8988T (cell line): ENCODE measurements at places on chromosomes 2 and 18.

DNA sequence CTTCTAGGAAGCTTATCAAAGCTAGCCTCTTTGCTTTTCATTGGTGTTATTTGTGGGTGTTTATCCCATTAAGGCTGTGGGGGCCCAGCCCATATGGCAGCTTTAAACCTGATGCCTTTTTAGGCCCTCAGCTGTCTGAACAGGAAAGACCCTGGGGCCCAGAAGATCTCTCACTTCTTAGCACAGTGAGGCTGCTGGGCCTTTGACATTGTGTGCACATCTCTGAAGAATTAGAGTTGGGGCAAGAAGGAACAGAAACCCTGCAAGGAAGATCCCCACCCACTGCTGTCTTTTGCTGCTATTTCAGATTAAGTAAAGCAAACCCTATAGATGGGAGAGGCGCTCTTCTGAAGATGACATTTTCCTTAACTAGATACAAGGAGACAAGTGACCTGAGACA is 250.0 kb downstream of the SMAD2 start:
- no peak for DNase-seq

- no peak for DNase-seq
These were observed 39.2 kb downstream of the NDC80 start for GRCh38 chr18:2610549-2610948.

- DNase-seq: no peak
These were observed 632.1 kb downstream of the SOCS6 start for GRCh38 chr18:70920840-70921374.

- no peak for DNase-seq
These were observed 6.3 kb downstream of the COBLL1 start for GRCh38 chr2:164835302-164835701.

GRCh38 chr2:5596868-5597267 is 95.3 kb upstream of the SOX11 start:
- DNase-seq: no peak

DNA sequence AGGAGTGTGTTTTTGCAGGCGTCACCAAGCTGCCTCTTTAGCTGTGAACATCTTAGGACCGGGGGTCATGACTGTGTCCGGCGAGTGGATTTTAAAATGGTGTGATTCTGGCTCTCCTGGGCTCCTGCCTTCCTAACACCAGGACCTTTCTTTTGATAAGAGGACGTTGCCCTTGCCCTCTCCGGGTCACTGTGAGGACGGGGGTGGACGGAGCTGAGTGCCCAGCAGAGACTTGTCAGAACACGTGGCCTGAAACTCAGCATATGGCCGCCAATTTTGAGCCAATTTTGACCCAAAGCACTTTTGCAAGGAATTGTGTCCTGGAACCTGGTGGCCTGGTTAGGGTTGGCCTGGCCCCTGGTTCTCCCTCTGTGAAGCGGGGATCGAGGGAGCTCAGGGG is 40.2 kb downstream of the RTP5 start:
- DNase-seq: no peak

GRCh38 chr2:230932556-230933511 is 7.8 kb upstream of the GPR55 start:
- no peak for DNase-seq

DNA sequence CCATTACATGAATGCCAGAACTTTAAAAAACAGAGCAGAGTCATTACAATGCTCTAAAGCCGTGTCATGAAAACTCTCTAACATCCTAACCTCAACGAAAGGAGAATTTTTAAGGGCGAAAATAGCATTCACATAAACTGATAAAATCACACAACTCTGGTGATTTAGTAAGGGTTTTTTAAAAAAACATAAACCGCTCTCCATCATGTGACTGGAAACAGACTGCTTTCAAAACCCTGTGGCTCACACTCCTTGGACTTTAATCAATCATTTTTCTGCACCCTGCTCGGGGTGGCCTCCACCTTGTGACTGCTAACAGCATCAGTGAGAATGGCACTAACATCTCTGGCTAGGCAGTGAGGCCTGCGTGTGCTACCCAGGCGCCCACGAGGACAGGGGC is 12.1 kb downstream of the DOCK10 start:
- no peak for DNase-seq

DNA sequence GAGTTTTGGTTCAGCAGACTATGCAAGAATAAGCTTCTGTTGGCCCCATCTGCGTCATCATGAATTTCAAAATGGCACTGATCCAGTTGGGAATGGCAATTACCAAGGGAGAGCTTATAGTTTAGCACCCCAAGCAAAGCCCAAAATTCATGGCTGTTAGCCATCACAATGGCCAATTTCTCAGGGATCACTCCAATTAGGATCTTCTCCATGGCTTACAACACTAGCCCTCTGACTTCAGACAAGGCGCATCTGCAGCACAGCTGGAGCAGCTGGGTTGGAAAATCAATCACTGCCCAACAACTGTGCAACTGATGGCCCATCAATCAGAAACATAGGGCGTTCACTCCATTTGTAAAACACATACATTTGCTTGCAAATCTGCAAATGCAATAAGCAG is 273.6 kb downstream of the SRBD1 start:
- DNase-seq: no peak

DNA sequence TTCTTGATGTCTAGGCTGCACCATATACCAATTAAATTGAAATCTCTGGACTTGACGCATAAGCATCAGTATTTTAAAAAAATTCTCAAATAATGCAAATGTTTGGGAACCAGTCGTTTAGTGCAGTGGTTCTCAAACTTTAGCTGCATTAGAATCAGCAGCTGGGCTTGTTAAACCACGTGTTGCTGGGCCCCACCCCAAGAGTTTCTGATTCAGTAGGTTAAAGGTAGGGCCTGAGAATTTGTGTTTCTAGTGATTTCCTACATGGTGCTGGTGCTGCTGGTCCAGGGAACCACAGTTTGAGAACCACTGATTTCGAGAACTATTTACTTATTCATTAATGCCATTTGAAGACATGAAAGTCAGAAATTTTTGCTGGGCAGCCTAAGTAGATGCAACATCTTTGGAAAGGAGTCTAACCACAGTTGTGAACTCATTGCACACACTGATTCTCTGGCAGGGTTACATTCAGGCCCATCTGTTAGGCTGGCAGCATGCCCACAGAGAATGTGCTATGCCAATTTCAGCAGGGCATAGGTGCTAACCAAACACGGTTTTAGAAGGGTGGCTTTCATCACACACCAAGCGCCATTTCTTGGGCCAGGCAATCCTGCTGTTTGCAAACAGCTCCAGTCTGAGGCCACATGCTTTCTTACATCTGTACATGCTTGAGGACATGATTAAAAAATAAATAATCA is 26.4 kb upstream of the ATP5MC3 start:
- no peak for DNase-seq

DNA sequence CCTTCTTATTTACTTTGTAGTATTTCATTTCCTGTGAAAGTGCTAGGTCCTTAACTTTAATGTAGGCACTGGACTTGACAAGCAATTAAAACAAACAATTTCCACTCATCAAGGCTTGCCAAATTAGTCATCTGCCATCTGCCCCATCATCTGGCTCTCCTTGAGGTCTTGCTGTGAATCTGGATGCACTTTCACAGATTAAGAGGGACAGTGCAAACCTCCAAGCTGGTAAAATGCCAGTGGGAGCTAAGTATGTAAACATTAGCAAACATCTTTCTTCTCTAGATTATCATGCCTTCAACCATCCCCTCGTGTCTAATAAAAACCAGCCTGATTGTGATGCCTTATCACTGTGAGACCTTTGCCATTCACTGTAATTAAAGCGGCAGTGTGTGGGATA is 402.9 kb downstream of the ERBB4 start:
- no peak for DNase-seq

- DNase-seq: no peak
These were observed 60.8 kb downstream of the CEP192 start for GRCh38 chr18:13051950-13052349.

GRCh38 chr2:42809131-42809818 is 16.9 kb upstream of the HAAO start:
- no peak for DNase-seq

GRCh38 chr2:192500550-192501200 is 305.9 kb upstream of the TMEFF2 start:
- no peak for DNase-seq

DNA sequence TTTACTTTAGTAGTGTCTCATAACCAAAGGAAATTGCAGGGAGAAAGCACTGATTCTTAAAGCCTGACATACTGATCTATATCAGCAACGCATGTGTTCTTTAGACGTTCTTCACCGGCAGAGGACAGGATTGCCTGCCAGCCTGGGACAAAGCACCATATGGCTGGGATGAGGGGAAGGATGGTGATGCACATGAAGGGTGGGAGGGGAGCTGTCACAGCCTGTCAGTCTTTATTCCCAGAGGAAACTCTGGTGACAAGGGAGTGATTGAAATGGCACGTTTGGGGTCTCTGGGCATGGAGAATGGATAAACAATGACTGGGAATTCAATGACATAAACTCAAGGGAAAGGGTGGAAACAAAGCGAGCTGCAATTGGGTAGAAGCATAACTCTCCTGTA is 808.1 kb downstream of the DCC start:
- DNase-seq: no peak

DNA sequence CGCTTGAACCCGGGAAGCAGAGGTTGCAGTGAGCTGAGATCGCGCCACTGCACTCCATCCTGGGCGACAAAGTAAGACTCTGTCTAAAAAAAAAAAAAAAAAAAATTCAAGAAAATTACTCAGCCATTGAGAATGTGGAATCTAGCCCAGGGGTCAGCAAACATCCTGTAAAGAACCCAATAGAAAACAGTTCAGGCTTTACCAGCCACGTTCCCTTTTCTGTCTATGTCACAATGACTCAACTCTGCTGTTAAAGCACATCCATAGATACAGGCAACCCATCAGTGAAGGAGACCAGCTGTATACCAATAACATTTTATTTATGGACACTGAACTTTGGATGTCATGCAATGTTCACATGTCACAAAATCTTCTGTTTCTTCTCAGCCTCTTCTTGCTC is 435.6 kb upstream of the GYPC start:
- DNase-seq: no peak

GRCh38 chr2:105231232-105231619 is 10.3 kb upstream of the GPR45 start:
- DNase-seq: no peak

DNA sequence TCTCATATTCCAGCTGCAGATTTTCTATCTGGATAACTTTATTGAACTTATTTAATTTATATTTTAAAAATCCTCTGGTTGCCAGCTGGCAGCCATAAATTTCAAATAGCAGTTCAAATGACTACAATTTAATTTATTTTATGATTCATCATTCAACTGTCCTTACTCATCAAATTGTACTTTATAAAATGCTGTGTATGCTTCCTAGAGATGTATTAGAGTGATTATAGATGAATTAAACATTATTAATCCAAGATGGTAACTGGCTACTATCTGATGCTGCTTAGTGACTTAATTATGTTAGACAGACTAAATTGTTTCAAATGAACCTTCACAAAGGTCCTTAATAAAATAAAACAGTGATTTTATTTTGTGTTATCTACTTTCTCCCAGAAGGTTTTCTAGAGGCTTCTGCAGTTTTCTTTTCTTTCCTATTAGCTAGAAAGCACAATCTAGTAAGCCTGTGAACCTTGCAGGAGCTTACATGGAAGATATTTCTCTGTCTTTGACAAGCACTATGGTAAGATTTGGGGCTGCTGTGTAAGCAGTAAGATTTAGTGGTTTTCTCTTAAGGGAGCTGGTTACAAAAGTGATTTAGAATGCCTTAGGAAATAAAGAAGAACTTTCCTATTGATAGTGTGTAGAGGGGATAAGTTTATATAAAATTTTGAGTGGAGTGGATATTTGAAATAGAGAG is 322.3 kb downstream of the FSIP2 start:
- no peak for DNase-seq

DNA sequence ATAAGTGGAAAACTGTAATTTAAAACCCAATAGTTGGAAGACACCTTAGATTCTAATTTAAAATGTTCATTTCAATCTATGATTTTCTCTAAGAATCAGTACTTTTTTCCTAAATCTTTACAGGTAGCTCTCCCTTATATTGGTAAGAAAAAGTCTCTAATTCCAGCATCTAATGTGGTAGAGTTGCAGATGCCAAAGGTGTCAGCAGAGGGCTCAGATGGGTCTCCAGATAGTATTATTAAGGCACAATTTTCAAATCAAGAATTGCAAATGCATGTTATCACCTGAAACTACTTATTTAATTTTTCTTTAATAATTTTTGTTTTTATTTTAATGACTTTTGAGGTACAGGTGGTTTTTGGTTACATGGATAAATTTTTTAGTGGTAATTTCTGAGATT is 25.5 kb upstream of the ITGA4 start:
- no peak for DNase-seq

DNA sequence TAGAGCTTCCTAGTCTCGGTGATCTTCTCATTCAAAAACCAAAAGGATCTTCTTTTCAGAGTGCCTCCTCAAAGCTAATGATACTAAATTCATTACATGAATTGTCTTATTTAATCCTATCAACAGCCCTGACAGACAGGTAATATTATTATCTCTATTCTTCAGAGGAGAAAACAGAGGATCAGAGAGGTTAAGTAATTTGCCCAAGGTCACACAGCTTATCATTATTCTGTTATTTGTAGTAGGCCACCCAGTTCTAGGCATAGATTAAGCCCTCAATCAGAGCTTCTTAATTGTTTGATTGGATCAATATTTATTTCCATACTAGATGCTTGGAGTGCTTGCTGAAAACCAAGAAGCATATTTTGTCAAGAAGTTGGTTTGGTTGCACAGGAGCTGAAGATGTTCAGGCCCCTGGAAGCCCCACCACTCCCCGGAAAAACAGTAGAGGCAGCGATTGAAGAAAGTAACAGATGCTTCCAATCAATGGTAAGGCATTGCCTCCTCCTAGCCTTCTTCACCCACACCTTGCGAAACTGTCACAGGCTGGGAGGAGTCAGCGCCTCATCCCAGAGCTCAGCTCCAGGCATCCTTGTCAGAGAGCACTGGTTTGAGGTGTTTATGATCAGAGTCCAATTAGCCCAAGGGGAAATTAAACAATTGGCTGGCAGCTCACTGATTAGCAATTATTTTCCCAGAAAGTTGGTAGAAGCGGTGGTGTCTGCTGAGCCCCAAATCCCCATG is 487.2 kb downstream of the BCL11A start:
- DNase-seq: no peak

DNA sequence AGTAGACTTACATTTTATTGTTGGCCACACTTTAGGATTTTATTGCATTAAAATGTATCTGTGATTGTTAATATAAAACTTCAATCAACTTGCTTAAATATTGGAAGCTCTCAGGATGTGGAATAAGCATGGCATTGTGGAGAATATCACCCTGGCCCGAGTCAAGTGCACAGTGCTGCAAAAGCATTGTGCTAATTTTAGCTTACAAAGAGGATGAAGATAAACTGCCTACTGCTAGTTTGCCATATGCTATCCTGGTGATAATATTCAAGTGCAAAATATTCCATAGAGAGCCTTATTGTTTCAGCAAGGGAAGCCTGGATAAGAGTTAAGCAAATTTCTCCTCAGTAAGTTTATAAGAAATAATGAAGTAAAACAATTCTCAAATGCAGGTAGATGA is 54.5 kb downstream of the MEIS1 start:
- no peak for DNase-seq
